NCI-H1417 treated with DMSO at 0.1 percent for 48 hours (cell line): ENCODE measurements at places on chromosomes 12 and 14.

GRCh38 chr12:76529226-76529918 is 30.2 kb downstream of the OSBPL8 start:
- DNase-seq, result no peak

- DNase-seq, result no peak
Observed at GRCh38 chr12:57340104-57340503, 89.1 kb upstream of the STAC3 start.

DNA sequence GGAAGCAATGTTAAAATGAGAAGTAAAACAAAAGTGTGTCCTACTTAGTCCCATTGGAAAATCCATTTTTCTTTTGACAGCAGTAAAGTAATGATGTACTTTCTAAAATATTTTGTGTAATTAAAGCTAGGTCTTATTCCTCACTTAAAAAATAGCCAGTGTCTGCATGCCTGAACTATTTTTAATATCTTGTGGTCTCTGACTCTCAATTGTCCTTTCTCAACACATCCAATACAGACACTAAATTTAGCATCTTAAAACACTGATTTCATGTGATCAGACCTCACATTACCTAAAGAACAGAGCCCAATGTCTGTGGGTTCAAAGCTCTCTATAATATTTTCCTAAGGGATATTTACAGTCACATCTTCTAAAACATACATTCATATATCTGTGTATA is 108.0 kb downstream of the DERA start:
- no peak for DNase-seq

DNA sequence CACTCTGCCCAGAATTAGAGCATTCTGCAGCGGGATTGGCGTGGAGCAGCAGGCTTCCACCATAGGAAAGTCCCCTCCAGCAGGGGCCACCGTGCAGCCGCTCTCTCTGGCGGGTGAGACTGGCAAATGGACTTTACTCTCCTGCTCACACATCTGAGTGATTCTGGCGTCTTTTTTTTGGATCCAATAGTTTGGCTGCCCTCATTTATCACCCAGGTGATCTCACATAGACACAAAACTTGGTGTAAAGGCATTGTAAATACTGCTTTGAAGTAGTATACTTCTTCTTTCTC is 130.3 kb downstream of the TGFB3 start:
- no peak for DNase-seq

DNA sequence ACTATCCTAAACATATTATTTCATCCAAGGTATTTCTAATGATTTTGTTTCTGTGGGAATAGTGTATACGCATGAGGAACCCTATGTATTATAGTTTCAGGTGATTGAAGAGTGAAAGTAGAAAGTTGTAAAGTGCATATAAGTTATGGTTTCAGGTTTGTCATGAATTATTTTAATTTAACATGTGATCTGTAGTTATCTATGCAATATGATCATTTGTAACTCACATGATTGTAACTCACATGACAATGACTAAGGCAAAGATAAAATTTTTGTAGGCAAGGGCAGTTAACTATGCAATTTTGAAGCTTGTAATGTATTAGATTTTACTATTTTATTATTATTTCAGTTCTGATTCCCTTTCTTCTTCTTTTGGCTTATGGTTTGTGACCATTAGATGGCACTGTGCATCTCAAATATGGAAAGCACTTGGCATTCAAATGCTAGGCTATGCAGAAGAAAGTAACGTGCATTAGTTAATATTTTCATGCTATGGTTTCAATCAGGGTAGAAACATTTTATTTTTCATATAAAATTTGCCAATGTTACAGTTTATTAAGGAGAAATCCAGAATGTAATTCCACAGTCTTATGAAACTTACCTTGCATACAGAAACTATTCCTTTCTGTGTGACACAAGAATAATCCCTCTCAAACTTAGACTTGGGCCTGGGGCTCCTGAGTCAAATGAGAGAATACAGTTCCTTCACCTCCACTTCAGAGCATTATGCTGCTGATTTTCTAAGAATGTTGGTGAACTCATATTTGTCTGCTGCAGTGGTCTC is 15.8 kb upstream of the TMEM30B start:
- no peak for DNase-seq

DNA sequence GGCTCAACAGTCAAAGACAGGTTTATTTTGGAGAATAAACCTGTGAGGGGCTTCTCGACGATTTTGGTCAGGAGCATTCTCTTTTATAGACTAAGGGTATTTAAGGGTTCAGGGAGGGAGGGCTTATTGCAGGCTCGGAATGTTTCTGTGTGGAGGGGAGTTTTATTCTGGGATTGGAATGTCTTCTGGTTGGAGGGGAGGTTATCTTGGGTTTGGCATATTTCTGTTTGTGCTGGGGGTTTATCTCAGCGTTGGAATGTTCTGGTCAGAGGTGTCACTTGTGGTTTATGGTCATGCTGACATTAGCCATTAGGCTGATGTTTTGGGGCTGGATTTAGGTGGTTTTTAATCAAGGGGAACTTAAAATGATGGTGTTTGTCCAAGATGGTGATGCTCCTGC is 103.9 kb downstream of the SUDS3 start:
- DNase-seq, result no peak

GRCh38 chr14:79585845-79586244 is 625.5 kb downstream of the DIO2 start:
- no peak for DNase-seq

GRCh38 chr12:113208041-113208934 is 13.0 kb upstream of the TPCN1 start:
- DNase-seq, result no peak

DNA sequence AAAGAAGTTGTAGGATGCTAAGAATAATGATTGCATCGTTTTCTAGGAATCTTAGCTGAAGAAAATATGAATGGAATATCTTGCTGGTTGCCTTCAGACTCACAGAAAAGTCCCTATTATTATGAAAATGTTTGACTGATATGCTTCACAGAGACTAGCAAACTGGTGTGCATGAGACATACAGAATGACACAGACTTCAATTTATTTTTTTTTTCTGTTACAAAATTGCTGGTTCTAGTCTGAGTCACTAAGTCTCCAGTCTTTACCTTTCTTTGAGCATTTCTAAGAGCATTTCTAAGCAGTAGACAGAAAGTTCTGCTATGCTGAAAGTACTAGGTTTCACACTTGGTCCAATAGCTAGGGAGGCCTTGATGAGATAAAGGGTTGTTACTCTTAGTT is 377.6 kb upstream of the ATP2B1 start:
- no peak for DNase-seq

GRCh38 chr12:30286345-30286926 is 409.2 kb downstream of the IPO8 start:
- DNase-seq, result no peak

DNA sequence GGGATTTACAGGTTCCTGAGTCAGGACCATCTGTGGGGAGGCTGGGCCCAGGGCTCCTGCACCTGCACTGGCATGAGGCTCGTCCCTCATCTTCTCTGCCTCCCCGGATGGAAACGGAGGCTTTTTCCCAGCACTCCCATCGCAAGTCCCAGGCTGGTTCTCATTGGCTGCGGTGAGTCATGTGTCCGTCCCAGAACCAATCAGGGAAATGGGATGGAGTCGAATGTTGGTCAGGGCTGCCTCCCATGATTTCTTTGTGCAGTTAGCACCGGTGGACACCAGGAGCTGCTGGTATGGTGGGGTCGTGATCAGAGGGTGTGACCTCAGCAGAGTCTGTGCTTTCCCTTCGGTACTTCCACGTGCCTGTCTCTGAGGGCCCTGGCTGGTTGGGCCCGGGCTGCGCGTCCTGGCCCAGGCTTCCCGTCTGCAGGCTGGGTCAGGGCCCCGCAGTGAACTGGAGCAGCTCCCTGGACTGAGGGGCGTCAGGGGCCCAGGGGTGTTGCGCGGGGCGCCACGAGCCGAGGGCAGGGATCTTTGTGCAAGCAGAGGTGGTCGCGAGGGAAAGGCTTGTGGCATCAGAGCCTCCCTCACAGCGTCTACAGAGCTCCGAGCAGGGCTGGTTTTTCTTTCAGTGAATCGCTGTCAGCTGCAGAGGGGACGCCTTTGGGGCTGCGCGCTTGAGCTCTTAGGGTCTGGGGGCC is 168.1 kb downstream of the ADGRD1 start:
- no peak for DNase-seq

DNA sequence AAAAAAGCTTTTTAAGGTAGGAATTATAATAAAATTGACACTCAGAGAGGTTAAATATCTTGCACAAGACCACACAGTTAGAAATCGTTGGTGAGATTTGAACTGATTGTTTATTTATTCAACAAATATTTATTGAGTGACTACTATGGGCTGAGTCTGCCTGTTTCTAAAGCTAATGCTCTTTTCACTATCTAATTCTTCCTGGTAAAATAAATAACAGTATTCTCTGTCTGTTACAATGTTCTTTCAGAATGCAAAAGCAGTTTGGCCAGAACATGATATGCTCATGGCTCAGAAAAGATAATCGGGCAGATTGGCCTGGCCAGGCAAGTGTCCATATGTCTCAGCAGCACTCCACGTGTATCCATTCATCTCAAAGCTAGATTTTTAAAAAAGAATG is 82.0 kb downstream of the BTG1 start:
- no peak for DNase-seq

DNA sequence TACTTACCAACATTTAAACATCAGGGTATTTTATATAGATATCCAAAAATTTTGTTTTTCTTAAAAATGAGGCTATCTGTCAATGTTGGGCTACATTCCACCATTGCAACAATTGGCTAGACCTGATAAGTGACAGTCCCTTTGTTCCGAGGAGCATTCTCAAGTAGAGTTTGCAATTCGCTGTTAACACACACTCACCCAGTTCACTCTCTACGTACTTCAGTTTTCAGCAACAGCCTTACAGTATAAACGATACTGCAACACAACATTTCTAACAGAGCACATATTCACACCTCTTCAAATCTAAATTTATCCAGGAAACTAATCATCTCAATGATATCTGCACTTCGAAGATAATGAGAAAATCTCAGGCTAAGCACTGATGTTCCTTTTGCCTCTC is 393.5 kb downstream of the NAV3 start:
- DNase-seq, result no peak

GRCh38 chr14:26143057-26143456 is 454.8 kb downstream of the NOVA1 start:
- no peak for DNase-seq

DNA sequence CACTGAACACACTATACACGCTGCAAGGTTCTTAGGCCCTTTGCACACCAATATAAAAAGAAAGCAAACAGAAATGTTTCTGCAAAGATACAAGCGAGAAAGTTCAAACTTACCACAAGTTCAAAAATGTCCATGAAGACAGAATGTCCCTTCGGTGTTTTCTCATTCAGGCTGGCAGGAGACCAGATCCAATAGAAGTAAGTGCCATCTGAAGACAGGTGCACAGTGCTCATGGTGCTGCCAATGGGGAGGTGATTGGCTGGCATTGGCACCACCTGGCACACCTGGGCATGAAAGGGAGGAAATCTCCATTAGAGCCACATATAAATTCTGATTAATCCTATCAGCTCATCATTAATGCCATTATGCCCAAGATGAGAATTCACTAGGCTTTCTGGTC is 76.3 kb downstream of the HECTD4 start:
- no peak for DNase-seq

DNA sequence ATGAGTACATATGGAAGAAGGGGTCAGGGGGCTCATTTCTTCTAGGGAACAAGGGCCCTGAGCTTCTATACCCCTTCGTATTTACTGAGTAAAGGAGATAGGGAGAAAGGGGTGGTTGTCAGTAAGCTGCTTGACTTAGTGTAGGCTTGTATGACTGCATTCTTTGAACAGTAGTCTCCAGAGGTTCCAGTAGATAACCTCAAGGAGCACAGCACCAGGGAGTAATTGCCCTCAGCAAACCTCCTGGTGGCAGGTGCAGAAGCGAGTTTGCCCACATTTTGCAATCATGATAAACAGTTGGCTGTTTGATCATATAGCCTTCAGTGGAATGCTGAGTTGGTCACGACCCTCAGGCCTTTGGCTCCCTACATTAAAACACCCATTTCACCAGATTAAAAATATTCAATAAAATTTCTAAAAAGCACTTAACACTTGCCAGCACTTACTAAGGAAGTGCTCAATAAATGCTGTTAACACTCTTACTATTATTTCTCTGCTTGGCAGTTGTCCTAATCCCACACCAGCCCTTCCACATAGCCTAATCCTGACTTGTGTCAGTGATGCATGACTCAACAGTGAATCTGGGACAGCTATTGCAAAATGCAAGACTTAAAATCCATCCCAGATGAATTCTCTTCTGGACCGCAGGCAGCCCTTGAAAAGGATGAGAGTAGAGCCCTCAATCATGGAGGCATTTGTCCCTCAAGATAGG is 3.7 kb upstream of the DHRS4L2 start:
- no peak for DNase-seq

DNA sequence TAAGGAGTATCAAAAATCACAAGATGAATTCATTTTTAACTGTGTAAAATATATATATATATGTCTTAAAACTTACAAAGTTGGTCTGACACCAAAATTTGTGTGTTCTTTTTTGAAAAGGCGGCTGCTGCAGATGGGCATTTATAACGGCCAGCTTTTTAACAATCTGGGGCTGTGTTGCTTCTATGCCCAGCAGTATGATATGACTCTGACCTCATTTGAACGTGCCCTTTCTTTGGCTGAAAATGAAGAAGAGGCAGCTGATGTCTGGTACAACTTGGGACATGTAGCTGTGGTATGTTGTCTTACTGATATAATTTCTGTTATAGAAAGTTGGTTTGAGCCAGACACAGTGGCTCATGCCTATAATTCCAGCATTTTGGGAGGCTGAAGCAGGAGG is 47.0 kb downstream of the TTC8 start:
- no peak for DNase-seq

- DNase-seq, result no peak
Observed at GRCh38 chr14:74705613-74706500, 7.0 kb downstream of the AREL1 start.

GRCh38 chr14:92497391-92497790 is 16.2 kb upstream of the RIN3 start:
- no peak for DNase-seq

- no peak for DNase-seq
Observed at GRCh38 chr12:6274231-6275221, 36.0 kb upstream of the PLEKHG6 start.

DNA sequence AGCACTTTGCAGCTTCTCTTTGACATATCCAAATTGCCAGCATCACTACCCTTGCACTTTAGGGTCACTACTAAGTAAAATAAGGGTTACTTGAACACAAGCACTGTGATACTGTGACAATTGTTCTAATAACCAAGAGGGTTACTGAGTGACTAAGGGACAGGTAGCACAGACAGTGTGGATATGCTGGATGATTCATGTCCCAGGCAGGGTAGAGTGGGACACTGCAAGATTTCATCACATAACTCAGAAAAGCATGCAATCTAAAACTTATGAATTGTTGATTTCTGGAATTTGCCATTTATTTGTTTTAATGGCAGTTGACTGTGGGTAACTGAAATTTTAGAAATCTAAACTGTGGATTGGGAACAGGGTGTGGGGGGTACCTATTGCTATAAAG is 218.8 kb downstream of the KITLG start:
- DNase-seq, result no peak

- DNase-seq, result no peak
Observed at GRCh38 chr14:34359420-34360117, 102.5 kb downstream of the SPTSSA start.

DNA sequence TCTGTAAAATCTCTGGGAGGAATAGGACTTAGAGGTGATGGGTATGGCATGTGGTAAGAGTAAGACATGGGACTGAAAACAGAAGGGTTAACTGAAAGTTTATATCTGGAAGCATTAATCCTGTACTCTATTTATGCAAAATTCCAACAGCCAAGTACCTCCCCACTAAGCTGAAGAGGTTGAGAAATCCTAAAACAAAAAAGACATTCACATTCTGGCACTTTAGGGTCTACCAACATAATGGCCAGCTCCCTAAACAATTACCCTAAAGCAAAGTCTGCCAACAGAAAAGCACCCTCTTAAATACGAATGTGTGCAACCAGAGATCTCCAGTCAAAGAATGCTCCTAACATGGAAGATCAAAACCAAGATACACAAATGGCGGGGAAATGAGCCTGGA is 87.4 kb downstream of the GTF2A1 start:
- no peak for DNase-seq
